ENCODE measurements at places on chromosomes 1 and 21.

- DNase-seq, result no peak
Measured at GRCh38 chr21:46119637-46120271, 21.8 kb downstream of the COL6A2 start.

GRCh38 chr1:211653293-211653692 lies 22.1 kb downstream of the NEK2 start:
- no peak for DNase-seq

- no peak for DNase-seq
Measured at GRCh38 chr1:182134257-182134656, 72.7 kb upstream of the ZNF648 start.

- no peak for DNase-seq
Measured at GRCh38 chr1:203175827-203176241, 208 bp upstream of the MYBPH start.

DNA sequence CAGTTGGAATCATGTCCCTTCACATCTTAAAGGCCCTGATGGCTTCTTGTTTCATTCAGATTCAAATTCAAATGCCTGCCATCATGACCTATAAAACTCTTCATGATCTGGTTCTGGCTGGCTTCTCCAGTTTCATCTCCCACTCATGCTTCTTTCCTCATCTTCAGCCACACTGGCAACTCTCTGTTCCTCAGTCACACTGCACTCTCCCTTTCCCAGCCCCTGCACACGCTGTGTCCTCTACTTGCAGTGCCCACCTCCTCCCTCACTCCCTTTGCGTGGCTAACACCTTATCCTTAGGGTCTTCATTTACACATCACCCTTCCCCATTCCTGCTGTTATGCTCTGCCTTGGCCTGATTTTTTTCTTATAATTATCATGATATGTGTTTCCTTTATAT lies 120.6 kb upstream of the LMO4 start:
- no peak for DNase-seq

DNA sequence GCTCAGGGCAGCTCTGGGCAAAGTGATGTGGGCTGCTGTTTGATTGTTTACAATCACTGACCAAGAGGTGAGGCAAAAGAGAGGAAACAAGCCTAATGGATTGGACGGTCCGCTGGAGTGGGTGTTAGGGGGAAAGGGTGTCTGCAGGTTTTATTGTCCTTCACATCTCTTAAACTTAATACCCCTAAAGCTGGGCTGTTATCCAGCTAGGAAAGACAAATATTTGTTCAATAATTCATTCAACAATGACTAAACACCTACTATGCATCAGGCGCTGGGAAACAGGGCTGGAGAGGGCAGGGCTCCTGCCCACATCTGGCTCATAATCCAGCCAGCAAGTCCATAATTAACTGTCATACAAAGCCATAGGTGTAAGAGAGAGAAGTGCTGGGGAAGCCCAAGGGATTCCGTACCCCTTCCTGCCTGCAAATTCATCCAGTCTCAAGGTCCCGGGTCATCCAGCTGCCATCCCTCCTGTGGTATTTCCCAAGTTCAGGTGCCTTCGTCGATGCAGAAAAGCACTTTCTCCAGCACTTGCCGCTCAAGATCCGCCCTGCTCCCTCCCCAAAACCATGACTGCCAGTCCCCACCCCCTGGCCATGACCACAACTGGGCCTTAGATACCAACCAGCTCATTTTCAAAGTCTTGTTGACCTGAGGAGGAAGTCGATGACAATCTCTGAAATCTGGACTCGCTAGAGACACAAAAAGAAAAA lies 10.7 kb downstream of the TMEM63A start:
- DNase-seq, result peak; percentile 98

GRCh38 chr1:69967245-69967766 lies 238.1 kb downstream of the LRRC40 start:
- no peak for DNase-seq

- no peak for DNase-seq
Measured at GRCh38 chr1:76425201-76426145, 350.9 kb downstream of the ST6GALNAC3 start.

GRCh38 chr1:222019029-222019428 lies 277.1 kb upstream of the DUSP10 start:
- no peak for DNase-seq

DNA sequence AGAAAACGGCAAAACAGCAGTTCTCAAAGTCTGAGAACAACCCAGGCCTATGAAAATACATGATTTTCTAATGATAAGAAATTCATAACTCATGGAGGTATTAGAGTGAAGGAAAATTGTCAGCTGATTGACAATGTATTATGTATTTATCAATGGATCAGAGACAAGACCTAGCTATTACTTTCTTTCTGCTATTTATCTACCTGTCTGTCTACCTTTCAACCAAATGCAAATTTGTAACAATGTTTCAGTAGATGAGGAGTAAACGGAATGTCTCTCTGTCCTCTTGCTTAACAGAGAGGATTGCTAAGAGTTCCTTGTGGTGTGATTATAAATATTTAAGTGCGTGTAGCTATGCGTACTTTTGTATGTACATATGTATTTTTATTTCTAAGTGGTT lies 568.7 kb upstream of the RGS18 start:
- no peak for DNase-seq

GRCh38 chr1:227437495-227438008 lies 119.3 kb upstream of the CDC42BPA start:
- DNase-seq, result peak; percentile 84

- peak; percentile 28 for DNase-seq
Measured at GRCh38 chr1:94045465-94046056, 75.4 kb downstream of the ABCA4 start.

DNA sequence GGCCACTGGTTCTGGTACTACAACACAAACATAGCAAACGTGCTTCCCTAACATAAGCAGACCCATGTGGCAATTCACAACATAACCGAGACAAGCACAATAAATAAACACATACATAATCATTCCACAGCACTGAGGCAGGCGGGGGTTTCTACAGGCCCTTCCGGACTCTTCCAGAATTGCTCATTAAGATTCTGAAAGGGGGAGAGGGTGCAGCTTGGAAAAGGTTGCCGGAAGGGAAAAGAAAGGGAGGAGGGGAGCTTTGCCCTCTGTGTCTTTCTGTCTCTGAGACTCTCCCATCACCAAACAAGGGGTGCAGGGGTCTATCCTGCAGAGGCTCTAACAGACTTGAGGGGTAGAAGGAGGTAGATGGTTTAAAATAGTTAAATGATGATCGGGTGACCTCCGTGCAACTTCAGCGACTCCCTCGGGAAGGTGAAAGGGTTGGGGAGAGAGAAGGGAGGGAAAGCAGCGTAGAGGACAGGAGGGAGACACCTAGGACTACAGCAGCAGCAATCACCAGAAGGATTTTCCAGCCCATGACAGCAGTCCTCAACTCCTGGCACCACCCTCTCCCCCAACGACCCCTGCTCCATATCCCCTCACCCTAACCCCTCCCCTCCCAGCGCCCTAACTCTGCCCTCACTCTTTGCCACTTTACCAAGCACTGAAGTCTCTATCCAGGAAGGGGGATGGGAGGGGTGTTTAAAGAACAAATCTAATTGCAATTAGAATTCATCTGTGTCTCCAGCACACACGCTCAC lies 365.5 kb upstream of the ESRRG start:
- DNase-seq, result peak; percentile 77

- DNase-seq, result no peak
Measured at GRCh38 chr1:26483980-26484379, 11.7 kb downstream of the HMGN2 start.

DNA sequence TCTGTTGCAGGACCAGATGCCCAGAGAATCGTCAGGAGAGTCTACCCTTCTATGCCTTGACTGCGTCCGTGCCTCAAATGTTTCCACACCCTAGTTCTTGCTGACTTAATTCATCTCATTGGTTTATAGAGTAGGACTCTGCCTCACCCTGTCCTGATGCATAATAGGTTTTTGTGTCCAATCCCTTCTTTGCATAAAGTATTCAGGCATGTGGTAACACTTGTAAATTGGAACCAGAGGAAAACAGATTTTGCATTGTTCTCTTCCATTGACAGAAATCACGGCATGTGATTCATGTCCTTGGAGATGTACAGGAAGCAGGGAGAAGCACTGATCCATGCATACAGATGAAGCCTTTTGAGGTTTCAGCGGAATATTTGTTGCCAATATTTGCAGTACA lies 29.5 kb downstream of the PLPPR5 start:
- no peak for DNase-seq

DNA sequence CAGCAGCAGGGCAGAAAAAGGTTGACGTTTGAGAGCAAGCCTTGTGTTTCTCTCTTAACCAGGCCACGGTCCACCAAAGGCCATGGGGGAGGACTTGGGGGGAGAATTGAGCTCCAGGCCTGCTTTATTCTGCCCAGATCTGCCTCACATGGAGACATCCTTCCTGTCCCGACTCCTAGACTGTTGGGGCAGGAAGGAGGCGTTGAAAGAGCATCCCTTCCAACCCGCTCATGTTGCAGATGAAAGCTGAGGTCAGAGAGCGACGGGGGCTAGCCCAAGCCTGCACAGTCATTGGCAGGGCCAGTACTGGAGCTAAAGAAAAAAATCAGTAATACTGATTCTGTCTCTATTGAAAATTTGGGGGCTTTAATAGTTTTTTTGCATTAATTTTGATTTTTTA lies 46.6 kb downstream of the MYOM3 start:
- DNase-seq, result no peak

- DNase-seq, result no peak
Measured at GRCh38 chr1:198575292-198575691, 34.8 kb upstream of the ATP6V1G3 start.

DNA sequence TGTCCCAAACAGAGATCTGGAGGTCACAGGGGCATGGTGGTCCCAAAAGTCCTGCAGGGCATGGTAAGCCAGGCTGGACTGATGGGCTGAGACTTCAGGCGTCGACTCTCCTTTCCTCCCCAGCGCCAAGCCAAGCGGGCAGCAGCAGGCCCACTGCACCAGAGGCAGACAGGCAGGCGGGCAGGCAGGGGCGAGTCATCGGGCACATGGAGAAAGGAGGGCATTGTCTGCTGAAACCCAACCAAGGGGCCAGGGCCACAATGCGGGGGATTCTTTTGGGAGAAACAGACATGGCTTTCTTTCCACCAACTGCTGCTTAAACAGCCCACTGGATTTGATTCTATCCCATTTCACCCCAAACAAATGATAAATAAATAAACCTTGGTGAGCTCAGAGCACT lies 46.2 kb downstream of the TRABD2B start:
- DNase-seq, result no peak

GRCh38 chr1:50265790-50266314 lies 157.1 kb downstream of the ELAVL4 start:
- no peak for DNase-seq

- no peak for DNase-seq
Measured at GRCh38 chr1:207245124-207245523, 76.4 kb upstream of the CD55 start.

DNA sequence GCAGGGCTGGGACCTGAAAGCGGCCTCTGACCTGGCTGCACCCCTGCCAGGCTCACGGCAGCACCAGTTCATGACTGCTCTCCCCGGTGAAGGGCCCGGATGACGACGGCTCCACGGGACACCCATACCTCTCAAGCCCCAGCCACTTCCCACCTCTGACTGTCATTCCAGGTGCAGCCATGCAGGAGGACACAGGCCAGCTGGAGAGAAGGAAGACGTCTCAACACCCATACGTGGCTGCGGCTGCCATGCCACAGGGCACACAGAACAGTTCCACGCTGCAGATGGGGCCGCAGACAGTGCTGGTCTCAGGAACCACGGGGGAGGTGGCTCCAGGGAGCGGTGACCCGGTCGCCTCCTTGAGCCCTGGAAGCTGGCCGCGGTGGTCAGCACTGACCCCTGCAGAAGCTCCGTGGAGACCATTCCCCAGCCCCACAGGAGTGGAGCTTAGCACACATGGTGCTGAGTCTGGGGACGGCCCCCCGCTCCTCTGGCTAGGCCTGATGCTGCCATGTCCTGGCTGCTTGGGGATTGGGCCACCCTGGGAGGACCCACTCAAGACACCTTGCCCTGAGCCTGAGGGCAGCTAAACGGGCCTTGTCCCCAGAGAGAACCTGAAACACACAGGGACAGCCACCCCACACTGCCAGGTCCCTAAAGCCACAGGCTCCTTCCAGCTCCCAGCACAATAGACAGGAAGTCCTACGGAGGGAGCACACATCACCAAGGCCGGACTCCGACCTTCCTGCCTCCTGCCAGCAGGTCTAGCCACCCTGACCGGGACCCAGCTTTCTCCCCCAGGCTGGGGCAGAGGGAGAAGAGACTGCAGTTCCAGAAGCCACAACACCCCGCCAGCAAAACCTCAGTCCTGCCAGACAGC lies 8.6 kb downstream of the WNT9A start:
- no peak for DNase-seq

DNA sequence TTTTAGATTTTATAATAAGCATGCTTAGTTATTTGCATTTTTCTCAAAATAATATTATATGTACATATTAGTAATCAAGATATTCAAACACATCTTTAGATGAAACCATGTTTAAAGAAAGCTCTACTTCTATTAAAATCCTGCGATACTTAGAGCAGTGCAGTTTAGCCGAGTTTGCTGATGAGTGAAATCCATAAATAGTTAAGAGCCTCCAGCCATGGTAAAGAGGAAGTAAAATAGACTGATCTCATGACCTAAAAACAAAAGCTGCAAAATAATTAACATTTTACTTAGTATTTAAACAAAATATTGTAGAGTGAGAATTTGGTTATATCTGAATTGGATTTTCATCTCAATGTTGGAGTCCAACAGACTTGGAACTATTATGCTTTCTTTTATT lies 147.4 kb upstream of the NRIP1 start:
- DNase-seq, result no peak

- no peak for DNase-seq
Measured at GRCh38 chr1:206021008-206021625, 2.6 kb downstream of the CTSE start.

DNA sequence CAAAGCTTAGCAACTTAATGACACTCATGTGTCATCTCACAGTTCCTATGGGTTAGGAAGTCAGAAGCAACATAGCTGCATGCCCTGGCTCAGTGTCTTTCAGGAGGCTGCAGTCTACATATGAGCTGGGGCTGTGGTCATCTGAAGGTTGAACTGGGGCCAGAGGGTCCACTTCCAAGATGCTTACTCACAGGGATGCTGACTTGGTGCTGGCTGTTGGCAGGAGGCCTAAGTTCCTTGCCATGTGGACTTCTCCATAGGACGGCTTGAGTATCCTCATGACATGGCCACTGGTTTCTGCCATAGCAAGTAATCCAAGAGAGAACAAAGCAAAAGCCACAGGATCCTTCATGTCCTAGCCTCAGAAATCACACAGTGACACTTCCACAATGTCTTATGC lies 12.1 kb upstream of the FAM43B start:
- DNase-seq, result no peak

DNA sequence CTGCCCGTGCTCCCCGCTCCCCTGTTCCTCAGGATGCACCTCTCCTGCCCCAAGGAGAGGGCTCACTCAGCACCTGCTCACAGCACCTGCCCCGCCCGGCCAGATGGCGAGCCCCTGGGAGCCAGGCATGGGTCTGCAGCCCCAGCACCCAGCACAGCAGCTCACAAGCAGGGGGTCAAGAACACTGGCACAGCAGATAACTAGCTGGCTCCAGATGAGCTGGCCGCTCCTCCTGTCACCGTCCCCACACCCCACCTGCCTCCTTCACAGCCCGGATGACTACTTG lies 20.9 kb upstream of the EVA1B start:
- no peak for DNase-seq

Data from NCI-H1092 treated with DMSO at 0.1 percent for 48 hours (cell line).